ACHN (cell line): ENCODE measurements at places on chromosomes 7 and 10.

DNA sequence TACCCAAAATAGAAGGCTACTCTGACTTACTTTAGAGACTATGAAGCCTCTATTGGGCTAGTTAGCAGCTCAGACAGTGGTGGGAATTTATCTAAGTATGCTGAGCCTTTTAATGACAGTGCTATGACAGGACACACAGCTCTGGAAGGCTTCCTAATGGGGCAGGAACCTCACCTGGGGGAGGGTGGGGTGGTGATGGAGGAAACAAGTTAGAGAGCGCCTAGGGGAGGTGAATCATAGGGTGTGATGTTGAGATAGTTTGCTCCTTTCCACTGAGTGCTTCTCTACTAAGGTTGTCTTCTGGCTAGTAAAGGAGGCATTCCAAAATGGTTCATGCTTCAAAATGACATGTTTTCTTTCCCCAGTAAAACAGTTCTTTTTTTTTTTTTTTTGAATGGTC lies 42.1 kb downstream of the PPP1R9A start:
- DNase-seq: no peak

DNA sequence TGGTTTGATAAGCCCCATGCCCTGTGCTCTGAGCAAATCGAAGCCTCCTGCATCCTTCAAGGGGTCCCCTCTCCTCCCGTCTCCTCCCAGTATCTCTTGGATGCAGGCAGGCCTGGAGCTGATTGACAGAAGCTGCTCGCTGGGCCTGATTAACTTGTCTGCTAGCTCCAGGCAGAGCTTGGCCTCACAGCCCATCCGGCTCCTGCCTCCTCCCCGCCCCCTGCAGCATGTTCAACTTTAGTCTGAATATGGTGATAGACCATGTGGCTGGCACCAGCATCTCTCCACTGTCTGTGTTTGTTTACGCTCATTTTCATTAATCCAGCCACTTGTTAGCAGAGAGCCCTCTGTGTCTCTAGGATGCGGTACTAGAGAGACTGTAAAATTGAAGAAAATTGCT lies 432.2 kb downstream of the DPP6 start:
- no peak for DNase-seq

DNA sequence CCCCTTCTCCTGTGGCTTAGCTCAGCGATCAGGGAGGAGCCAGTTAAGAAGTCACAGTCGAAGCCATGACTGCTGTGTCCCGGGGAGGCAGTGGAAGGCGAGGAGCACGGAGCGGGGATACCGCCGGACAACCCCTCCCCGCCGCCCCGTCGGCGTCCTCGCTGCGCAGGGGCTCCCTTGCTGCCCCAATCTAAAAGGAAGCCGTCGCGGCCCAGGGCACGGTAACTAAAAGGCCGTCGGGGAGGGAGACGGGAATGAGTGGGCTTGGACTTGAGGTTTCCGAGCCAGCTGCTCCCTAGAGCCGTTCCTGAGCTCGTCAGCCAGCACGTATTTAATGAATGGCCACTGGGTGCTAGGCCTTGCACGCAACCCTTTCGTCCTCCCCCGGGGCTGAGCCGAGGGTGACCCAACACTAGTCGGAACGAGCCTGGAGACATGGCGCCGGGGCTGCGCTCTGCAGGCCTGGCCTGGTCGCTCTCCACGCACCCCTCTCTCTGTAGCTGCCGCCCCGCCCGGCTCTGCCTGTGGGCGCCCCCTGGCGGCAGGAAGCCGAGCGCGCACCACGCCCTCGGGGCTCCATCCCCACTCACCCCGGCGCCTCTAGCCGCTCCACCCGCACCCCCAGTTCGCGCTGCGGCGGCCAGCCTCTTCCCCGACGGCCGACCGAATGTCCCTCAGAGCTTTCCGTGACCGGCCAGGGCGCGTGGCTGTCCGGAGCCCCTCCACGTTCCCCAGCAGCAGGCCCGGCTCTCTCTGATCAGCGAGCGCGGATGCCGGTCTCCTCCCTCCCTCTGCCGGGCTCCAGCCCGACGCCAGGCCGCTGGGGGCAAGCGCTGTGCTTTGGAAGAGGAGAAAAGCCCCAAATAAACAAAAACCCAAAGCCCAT lies 29.3 kb upstream of the KCNK18 start:
- DNase-seq: peak; percentile 70

GRCh38 chr10:13087986-13088618 lies 11.9 kb upstream of the OPTN start:
- DNase-seq: no peak

DNA sequence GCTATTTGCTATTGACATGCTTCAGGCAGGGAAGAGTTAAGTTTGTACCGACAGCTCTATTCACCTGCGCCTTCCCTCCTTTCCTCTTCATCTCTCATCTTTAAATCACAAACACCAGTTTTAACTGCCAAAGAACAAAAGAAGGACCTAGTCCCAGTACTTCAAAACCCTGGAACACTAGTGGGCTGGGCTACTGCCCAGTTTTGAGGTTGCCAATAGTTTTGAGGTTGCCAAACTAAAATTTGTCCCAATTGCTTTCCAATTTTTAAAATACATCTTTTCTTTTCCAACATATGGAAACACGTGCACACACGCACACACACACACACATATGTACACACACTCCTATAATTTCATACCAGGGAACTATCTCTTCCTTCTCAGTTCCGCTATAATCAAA lies 130.6 kb upstream of the SLC26A5 start:
- no peak for DNase-seq

DNA sequence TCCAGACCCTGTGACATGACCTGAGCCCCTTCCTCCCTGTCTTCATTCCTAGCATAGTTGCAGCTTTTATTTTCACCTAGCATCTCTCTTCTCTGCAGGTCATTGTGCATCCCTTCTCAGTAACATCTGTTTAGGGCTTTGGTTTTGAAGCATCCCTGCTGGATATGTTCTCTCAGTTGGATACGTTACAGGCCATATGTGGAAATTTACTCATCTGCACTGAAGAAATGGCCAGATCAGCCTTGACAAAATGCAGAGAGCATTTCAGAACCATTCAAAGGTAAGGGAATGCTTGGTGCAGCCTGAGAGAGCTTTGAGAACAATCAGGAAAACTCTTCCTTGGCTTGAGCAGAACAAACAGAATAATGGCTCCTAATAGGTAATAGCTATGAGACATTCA lies 647.0 kb downstream of the KCNMA1 start:
- no peak for DNase-seq

- DNase-seq: no peak
These were observed 127.3 kb downstream of the RNLS start for GRCh38 chr10:88455831-88456230.

DNA sequence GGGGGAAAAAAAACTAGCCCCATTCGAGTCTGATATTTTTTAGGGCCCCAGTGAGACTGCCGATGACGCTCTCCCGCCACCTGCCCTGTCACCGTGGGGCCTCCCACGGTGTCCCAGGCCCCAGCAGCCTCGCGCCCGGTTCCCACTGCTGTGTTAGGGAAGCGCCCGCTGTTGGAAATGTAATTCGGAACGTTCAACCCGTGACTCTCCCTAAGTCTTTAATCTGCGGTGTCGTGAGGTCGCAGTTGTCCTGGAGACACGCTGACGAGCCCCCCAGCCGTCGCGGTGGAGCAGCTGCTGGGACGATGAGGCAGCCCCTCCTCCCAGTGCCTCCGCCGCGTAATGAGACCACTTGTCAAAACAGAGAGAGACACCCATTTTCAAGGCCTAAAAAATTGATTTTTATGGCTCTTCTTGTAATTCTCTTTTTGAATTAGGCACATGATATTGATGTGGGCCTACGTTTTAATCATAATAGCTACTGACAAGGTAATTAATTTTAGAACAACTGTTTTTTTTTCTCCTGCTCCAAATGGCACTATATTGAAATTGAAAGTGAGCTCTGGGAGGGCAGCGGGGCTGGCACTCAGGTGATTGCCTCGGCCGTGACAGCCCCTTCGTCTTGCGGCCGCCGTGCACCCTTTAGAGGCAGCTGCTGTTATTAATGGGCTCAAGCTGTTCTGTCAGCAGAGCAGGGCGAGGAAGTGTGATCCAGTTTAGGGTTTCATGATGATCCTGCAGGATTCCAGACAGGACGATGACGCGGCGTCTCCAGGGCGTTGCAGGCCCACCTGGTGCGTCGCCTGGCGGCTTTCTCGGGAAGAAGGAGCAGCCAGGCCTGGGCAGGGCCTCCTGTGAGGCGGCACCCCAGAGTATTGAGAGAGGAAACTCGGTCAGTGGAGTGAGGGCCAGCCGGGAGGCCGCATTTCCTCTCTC lies 63.3 kb downstream of the NKX6-2 start:
- DNase-seq: no peak

- DNase-seq: no peak
These were observed 19.6 kb downstream of the CALML3 start for GRCh38 chr10:5544216-5544805.

GRCh38 chr7:149414171-149414570 lies 46.7 kb downstream of the ZNF777 start:
- no peak for DNase-seq

DNA sequence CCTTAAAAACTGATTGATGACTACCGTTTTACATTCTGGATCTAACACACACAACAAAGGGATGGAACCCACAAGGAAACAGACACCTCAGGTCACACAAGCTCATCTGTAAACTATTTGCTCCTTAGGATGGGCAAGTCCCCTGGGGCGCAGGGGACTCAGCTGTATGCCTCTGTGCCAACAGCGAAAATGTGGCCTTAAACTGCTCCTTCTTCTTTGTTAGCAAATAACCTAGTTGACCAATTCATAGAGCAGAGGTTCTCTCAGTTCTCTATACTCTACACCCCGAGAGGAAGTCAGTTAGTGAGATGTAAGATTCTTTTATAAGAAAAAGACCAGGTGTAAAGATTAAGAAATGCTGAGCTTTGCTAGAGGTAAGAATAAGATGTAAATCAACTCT lies 181.9 kb upstream of the PRSS58 start:
- DNase-seq: no peak

GRCh38 chr7:95471071-95471470 lies 14.7 kb upstream of the ASB4 start:
- no peak for DNase-seq

DNA sequence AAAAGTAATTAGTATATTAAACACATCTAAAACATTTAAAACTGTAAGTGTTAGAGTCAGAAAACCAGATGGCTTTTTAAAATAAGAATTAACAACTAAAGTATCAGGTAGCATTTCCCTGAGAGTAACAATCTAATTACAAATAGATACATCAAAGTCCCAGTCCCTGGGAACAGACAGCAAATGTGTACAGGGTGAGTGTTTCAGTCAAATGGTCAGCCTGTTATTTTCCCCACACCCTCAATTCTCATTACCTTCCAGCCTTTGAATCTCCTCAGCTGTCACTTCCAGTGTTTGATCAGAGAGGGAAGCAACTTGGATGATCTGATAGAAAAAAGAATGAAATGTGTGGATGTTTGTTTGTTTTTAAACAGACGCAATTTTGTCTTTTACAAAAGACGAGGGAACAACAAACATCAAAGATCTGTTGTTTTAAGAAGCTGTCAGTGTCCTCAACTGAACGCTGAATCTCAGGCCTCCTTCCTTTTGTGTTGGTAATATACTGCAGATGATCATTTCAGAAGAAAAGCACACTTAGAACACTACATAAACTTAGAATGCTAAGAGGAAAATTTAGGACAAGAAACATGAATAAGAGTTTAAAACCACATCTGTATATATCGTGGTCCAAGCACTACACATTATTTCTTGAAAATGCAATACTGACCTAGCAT lies 29.8 kb downstream of the CEP41 start:
- DNase-seq: no peak

- no peak for DNase-seq
These were observed 137.3 kb upstream of the AGR3 start for GRCh38 chr7:17019106-17019505.
